Aorta (tissue), 5 donors: ENCODE measurements at places on chromosomes 7 and 10. TPM values are rescaled to one million over a fixed set of nuclear protein-coding genes. Genes with fewer than 3 reads are reported as not detected.

DNA sequence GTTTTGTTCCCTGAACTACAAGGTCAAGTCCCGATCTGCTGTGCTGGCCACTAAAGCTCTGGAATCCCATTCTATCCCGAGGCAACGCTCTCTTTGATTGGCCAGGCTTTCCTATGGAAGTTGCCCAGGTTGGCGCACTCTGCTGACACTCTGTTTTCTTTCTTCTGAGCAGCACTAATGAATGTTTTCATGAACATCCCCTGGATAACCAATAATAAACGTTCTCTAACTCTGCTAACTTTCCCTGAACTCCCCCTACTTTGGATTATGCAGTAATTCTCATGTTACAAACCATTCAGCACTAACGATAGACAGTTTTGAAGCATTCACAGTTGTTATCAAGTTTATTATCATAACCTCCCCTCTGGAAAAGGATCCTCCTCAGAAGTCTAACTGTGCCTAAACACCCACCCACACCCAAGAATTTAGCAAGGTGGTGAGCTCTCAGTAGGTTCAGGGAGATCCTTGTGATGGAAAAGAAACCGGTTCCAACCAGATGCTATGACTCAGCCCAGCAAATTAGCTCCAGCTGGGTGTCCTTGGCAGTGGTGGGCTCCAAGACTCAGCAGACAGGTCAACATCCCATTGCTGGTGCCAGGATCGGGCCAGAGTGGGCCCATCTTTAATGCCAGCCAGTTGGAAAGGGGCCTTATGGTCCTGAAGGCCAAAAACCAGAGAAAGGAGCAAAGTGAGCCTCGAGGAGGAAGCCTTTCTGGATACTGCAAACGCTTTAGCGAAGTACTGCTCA lies 68.4 kb downstream of the CREB3L2 start:
- H3K27me3 ChIP-seq, result no peaks in the 10 kb centered on the region
- H3K36me3 ChIP-seq, result no peaks in the 10 kb centered on the region
- H3K4me3 ChIP-seq, result no peak overlapping the region
- H3K27ac ChIP-seq, result peak overlapping the region; percentile 97
- peak; percentile 82 for DNase-seq

- H3K4me1 ChIP-seq, result no peaks in the 10 kb centered on the region
- no peak overlapping the region for H3K27ac ChIP-seq
- no peaks in the 10 kb centered on the region for H3K36me3 ChIP-seq
- DNase-seq, result no peak
- no peaks in the 10 kb centered on the region for H3K27me3 ChIP-seq
Measured at GRCh38 chr10:119546009-119546408, 3.5 kb upstream of the RGS10 start.

DNA sequence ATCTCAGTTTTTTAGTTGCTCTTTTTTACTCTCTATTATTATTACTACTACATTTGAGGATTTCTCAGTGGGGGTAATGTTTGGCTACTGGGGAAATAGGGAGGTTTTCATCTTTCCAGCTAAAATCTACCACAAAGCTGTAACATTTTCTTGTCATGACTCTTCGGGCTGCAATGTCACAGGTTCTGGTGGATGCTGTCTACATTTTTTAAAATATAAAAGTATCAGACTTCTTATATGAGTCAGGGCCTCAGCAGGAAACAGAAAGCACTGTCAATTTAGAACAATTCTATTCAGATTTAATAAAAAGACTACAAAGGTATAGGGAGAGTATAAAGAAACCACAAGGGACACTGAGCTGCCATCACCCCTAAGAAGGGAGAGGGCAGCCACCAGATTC lies 61.6 kb downstream of the DNAJC12 start:
- H3K4me3 ChIP-seq, result no peak overlapping the region
- H3K27me3 ChIP-seq, result no peaks in the 10 kb centered on the region
- no peaks in the 10 kb centered on the region for H3K4me1 ChIP-seq
- H3K36me3 ChIP-seq, result no peaks in the 10 kb centered on the region
- H3K27ac ChIP-seq, result no peak overlapping the region
- no peak for DNase-seq

DNA sequence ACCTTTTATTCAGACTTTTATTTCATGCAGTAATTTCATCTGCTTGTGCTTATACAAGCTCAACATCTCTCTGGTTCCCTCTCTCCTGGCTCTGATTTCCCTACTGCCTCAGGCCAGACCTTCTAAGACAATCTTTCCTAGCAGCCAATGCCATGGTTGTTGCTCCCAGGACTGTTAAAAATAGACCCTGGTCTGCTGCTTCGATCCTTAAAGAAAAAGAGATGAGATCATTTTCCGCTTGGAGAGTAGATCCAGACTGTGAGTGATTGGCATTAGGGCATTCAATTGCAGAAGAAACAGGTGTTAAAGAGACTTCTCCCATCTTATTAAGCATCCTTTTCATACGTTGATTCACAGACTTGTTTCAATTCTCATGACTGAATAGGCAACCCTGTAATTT lies 68.4 kb upstream of the ITGB1 start:
- no peak for DNase-seq
- no peaks in the 10 kb centered on the region for H3K4me1 ChIP-seq
- H3K4me3 ChIP-seq, result no peak overlapping the region

GRCh38 chr7:142898377-142899170 lies 13.0 kb upstream of the TRPV6 start:
- no peaks in the 10 kb centered on the region for H3K4me1 ChIP-seq
- H3K4me3 ChIP-seq, result no peak overlapping the region
- DNase-seq, result no peak
- H3K27ac ChIP-seq, result no peak overlapping the region
- no peaks in the 10 kb centered on the region for H3K27me3 ChIP-seq
- no peaks in the 10 kb centered on the region for H3K36me3 ChIP-seq

- H3K27ac ChIP-seq, result no peak overlapping the region
- H3K4me3 ChIP-seq, result no peak overlapping the region
- H3K4me1 ChIP-seq, result no peaks in the 10 kb centered on the region
- H3K27me3 ChIP-seq, result no peaks in the 10 kb centered on the region
- DNase-seq, result no peak
- no peaks in the 10 kb centered on the region for H3K36me3 ChIP-seq
Measured at GRCh38 chr10:82778908-82779307, 903.9 kb downstream of the NRG3 start.

DNA sequence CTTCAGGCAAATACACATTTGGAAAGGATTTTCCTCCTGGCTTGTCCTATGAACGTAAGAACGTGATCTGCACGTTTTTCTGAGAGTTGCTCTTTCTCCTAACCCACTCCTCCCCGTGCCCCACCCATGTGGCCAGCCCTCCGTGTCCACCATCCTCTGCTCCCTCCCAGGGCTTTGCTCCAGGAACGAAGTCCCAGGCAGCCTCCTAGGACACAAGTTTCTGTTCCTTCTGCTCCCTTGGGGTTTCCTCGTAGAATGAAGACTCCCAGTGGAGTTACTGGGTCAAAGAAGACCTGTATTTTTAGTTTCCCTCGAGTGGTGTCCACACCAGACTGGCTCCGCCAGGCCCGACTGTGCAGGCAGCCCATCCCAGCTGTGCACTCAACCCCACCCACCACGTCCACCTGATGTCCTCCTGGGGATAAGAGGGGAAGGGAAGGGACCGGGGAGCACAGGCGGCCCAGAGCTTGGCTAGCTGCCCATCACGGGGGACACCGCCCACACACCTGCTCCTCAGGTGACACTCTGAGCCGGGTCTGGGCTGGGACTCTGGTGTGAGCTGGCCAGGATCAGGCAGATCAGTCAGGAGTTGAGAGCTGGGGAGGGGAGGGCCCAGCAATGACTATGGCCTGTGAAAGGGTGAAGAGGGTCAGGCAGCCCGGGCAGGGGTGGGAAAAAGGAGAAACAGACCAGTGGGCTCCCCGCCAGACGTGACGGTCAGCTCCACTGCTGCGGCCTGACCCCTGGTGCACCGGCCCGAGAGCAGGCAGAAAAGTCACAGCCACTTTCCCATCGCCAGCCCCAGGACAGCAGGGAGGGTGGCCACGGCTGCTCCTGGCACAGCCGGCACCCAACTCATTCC lies 54.3 kb upstream of the PPP2R2D start:
- H3K27me3 ChIP-seq, result no peaks in the 10 kb centered on the region
- DNase-seq, result peak; percentile 62
- H3K36me3 ChIP-seq, result no peaks in the 10 kb centered on the region

- H3K4me1 ChIP-seq, result no peaks in the 10 kb centered on the region
- no peak for DNase-seq
- no peaks in the 10 kb centered on the region for H3K36me3 ChIP-seq
- no peak overlapping the region for H3K4me3 ChIP-seq
- no peak overlapping the region for H3K27ac ChIP-seq
Measured at GRCh38 chr7:115662676-115663075, 367.9 kb downstream of the TFEC start.

GRCh38 chr7:158252081-158252836 lies 335.4 kb downstream of the PTPRN2 start:
- no peaks in the 10 kb centered on the region for H3K4me1 ChIP-seq
- no peaks in the 10 kb centered on the region for H3K27me3 ChIP-seq
- DNase-seq, result no peak
- no peaks in the 10 kb centered on the region for H3K36me3 ChIP-seq
- no peak overlapping the region for H3K4me3 ChIP-seq

GRCh38 chr10:110852255-110852896 lies 19.4 kb upstream of the PDCD4 start:
- no peak overlapping the region for H3K27ac ChIP-seq
- DNase-seq, result no peak
- no peak overlapping the region for H3K4me3 ChIP-seq
- no peaks in the 10 kb centered on the region for H3K4me1 ChIP-seq
- H3K36me3 ChIP-seq, result no peaks in the 10 kb centered on the region

GRCh38 chr7:90290244-90291113 lies 30.6 kb downstream of the FAM237B start:
- H3K27ac ChIP-seq, result no peak overlapping the region
- no peaks in the 10 kb centered on the region for H3K36me3 ChIP-seq
- DNase-seq, result no peak

DNA sequence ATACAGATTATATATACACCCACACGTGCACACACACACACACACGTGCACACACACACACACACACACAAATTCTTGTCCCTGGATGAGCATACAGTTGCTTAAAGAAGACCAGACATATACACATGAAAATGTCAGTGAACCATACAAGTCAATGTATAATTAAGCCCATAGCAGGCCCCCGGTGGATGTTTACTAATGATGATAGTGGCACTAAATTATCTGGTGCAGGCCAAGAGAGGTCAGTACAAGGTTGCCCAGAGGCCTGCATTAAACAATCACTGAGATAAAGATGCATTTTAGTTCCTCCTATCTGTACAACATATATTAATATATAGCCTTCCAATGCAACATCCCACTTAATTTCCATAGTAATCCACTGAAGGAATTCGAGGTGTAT lies 860.5 kb downstream of the LRMDA start:
- no peak for DNase-seq
- no peaks in the 10 kb centered on the region for H3K36me3 ChIP-seq
- H3K27me3 ChIP-seq, result no peaks in the 10 kb centered on the region
- no peak overlapping the region for H3K27ac ChIP-seq
- H3K4me3 ChIP-seq, result no peak overlapping the region

- H3K4me3 ChIP-seq, result no peak overlapping the region
- peaks cover 14% of the 10 kb centered on the region for H3K4me1 ChIP-seq
- H3K27ac ChIP-seq, result peak overlapping the region; percentile 67
- no peak for DNase-seq
Measured at GRCh38 chr7:121027761-121028669, 39.5 kb downstream of the CPED1 start.

DNA sequence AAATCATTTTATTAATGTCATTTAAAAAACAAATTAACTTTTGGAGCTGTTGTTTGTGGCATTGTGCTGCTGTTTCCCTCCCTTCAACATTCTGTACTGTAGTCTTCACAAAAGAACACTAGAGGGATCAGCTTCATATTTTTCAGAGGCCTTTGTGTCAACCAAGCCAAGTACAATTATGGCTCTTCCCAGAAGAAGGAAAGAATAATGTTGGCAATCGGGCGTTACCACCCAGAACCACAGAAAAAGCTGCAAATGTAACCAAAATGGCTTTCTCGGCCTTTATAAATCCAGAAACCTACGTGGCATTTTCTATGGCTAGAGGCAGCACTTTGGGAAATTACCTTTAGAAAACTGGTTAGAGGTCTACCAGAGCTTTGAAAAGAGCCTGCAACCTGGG lies 98.8 kb upstream of the COL1A2 start:
- peak overlapping the region; percentile 99 for H3K27ac ChIP-seq
- H3K4me3 ChIP-seq, result peak overlapping the region; percentile 29
- H3K27me3 ChIP-seq, result no peaks in the 10 kb centered on the region
- no peaks in the 10 kb centered on the region for H3K36me3 ChIP-seq
- H3K4me1 ChIP-seq, result peaks cover 8% of the 10 kb centered on the region

GRCh38 chr10:61391281-61391680 lies 61.9 kb downstream of the TMEM26 start:
- H3K4me1 ChIP-seq, result no peaks in the 10 kb centered on the region
- no peaks in the 10 kb centered on the region for H3K36me3 ChIP-seq
- H3K27ac ChIP-seq, result no peak overlapping the region
- DNase-seq, result no peak
- no peaks in the 10 kb centered on the region for H3K27me3 ChIP-seq
- H3K4me3 ChIP-seq, result no peak overlapping the region

GRCh38 chr10:71038921-71039320 lies 150.6 kb upstream of the PCBD1 start:
- DNase-seq, result no peak
- H3K4me1 ChIP-seq, result no peaks in the 10 kb centered on the region
- no peaks in the 10 kb centered on the region for H3K27me3 ChIP-seq
- H3K4me3 ChIP-seq, result no peak overlapping the region
- no peak overlapping the region for H3K27ac ChIP-seq

DNA sequence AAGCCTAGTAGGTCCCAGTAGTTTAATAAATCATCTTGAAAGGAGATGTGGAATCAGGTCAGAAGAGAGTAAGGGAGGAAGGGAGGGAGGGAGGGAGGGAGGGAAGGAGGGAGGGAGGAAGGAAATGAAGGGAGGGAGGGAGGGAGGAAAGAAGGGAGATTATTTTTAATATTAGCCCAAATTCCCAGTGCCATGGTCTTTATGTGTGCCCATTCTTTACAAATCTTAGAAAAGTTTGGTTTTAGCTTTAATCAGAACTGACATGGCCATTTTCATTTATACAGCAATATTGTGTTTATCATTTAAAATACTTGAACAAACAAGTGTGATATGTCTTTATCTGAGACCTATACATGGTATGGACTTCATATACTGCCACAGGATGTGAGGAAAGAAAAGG lies 86.8 kb downstream of the GAD2 start:
- H3K4me1 ChIP-seq, result no peaks in the 10 kb centered on the region
- no peak overlapping the region for H3K27ac ChIP-seq
- DNase-seq, result no peak

- no peak overlapping the region for H3K27ac ChIP-seq
- no peaks in the 10 kb centered on the region for H3K4me1 ChIP-seq
- no peaks in the 10 kb centered on the region for H3K36me3 ChIP-seq
- no peak overlapping the region for H3K4me3 ChIP-seq
Measured at GRCh38 chr10:49387071-49387470, 8.8 kb downstream of the DRGX start.

GRCh38 chr10:82377608-82378007 lies 502.6 kb downstream of the NRG3 start:
- no peak overlapping the region for H3K27ac ChIP-seq
- no peak for DNase-seq
- H3K4me3 ChIP-seq, result no peak overlapping the region
- no peaks in the 10 kb centered on the region for H3K36me3 ChIP-seq
- peaks cover 4% of the 10 kb centered on the region for H3K4me1 ChIP-seq
- H3K27me3 ChIP-seq, result no peaks in the 10 kb centered on the region

FEZF1 gene
- total RNA-seq, result not detected

GNAT3 gene
- total RNA-seq, result not detected

IGFBP1 gene
- not detected for total RNA-seq

LSM8 gene
- total RNA-seq, result 31.3 TPM

CCL26 gene
- total RNA-seq, result not detected

BMPER gene
- total RNA-seq, result 14.0 TPM

VPS37D gene
- total RNA-seq, result 1.8 TPM

RAB19 gene
- not detected for total RNA-seq

MKI67 gene
- 4.2 TPM for total RNA-seq

ANKRD61 gene
- not detected for total RNA-seq
